ENCODE measurements at places on chromosomes 7 and 10. TPM values are rescaled to one million over a fixed set of nuclear protein-coding genes. Genes with fewer than 3 reads are reported as not detected.

Gene SLC16A9
- total RNA-seq: 0.07 TPM

Gene PROSER2
- 5.1 TPM for total RNA-seq

Gene FAM171A1
- total RNA-seq: 8.0 TPM

Gene PON1
- total RNA-seq: not detected

Gene HOXA9
- total RNA-seq: not detected

Gene SLC26A5
- not detected for total RNA-seq

Gene DIP2C
- 6.0 TPM for total RNA-seq

Gene DLX5
- total RNA-seq: not detected

Gene GPR26
- not detected for total RNA-seq

- DNase-seq: no peak
These were observed 462.2 kb upstream of the LRRTM3 start for GRCh38 chr10:66463611-66464010.

DNA sequence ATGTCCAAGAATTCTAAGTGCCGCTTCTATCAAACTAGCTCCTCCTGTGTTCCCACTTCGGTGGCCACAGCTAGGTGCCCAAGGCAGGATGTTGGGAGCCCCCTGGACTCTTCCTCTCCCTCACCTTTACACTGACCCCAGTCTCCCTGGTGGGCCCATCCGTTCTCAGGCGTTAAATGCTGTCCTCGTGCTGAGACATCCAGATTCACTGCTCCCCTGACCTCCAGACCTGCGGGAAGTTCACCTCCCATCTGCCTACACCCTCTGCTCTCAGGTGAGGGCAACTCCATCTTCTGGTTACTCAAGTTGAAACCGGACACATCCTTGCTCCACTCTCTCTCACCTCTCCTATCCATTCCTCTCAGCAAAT lies 114.3 kb downstream of the ARHGAP22 start:
- no peak for DNase-seq

- DNase-seq: no peak
These were observed 18.1 kb downstream of the GARS1 start for GRCh38 chr7:30612658-30613265.

DNA sequence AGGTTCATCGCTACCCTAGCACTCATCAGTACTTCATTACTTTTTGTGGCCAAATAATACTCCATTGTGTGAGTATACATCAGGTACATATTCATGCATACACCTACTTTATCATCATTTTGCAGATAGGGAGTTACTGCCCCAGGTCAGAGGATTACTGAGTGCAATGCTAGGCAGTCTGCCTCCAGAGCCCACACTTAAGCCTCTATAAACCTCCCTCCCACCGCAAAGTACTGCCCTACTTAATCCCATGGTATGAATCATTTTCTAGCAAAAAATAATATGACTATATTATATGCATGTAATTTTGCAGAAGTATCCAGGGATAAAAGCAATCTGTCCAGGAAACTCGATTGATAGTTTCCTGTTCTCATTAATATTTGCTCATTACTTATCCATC lies 194.3 kb downstream of the GRID1 start:
- no peak for DNase-seq

GRCh38 chr7:129282865-129283264 lies 58.0 kb downstream of the AHCYL2 start:
- no peak for DNase-seq

- DNase-seq: no peak
These were observed 1065.6 kb downstream of the KCNMA1 start for GRCh38 chr10:76572021-76572420.

DNA sequence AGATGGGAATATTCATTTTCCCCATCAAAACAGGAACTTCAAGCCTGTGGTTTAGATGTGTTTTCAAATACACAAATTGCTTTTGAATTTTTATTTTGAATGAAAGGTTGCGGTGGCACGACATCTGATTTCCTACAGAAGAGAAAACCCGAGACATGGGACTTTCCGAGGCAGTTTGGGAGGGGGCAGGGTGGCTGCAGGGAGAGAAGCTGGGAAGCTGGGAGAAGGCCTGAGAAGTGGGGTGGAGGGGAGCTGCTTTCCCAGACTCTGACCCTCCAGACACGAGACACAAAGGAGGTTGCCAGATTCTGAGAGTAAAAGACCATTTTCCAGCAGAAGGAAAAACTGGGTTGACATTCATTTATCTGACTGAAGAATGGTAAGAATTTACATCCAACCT lies 19.6 kb downstream of the TMEM176A start:
- DNase-seq: no peak

DNA sequence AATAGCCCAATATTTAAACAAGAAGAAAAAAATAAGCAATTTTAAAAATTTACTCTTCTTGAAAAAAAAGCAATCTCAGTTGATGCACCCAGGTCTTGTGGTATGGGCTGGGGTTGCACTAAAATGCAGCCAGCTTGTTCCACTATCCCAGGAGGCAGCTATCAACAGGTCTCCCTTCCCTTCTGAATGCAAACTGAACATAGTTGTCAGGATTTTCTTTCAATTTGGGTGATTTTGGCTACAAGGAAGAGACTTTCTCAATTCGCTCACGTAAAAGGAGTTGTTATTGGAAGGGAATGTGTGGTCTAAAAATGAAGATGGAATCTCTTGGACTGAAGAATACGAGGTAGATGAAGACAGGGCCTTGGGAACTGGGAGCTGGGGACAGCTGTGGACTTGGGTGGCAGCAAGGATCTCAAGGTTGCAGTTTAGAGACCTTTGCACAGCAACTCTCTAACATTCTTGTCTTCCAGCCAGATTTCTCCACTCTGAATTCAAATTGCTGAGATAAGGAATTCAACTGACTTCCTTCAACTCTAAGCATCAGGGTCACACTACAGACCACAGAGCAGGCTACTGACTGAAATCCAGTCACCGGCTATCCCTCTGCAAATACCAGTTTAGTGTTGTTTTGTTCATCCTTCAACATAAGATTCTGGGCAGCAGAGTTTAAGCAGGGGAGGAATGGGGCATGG lies 3.1 kb upstream of the TMEM26 start:
- no peak for DNase-seq

DNA sequence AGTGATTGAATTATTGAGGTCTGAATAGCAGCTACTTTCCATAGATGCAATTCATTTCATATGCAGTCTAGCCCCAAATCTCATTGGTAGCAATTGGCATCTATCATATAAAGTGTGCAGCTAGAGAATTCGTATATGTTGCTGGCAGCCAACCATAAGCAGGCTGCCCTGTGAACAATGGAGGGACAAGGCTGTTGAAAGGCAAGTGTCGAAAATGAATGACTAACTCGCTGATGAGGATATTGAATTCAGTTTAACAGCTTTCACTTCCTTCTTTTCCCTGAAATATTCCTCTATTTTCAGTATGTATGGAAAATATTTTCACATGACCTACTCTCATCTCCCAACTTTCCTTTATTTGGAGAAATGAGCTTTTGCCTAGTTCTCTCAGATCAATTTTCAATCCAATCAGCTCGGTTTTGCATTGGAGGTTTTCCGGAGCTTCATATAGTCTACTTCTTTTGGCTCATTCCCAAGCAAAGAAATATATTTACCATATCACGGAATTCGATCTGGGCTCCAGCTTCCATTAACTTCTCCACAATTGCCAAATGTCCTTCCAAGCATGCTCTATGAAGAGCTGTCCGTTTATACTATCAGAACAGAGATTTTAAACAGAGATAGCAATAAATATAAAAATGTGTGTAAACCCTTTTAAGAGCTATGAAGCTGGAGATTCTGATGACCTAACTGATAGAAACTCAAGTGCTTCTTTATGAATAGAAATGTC lies 3.5 kb downstream of the ANKRD1 start:
- no peak for DNase-seq

DNA sequence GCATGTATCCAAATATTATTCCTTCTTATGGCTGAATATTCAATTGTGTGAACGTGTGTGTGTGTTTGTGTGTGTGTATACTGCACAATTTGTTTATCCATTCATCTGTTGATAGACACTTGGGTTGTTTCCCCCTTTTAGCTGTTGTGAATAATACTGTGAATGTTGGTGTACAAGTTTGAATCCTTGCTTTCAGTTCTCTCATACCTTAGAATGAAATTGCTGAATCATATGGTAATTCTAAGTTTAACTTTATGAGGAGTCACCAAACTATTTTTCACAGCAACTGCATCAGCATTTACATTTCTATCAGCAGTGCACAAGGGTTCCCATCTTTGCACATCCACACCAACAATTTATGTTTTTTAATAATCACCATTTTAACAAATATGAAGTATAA lies 86.9 kb upstream of the GATAD1 start:
- no peak for DNase-seq

DNA sequence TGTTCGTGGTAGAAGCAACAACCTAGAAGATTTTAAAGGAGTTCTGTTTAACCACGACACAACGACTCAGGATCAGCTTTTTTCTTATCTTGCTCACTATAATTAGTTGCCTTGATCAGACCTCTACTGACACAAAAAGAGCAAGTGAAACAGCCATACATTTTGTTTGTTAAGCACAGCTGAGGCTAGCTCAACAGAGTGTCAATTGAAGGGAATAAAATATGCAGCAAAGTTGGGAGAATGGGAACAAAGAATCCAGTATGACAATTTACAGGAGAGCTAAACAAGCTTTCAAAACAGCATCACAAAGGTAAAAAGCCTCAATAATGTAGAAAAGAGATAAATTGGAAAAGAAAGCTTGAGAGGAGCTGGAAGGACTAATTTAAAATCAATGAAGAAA lies 40.5 kb upstream of the HERPUD2 start:
- DNase-seq: no peak

DNA sequence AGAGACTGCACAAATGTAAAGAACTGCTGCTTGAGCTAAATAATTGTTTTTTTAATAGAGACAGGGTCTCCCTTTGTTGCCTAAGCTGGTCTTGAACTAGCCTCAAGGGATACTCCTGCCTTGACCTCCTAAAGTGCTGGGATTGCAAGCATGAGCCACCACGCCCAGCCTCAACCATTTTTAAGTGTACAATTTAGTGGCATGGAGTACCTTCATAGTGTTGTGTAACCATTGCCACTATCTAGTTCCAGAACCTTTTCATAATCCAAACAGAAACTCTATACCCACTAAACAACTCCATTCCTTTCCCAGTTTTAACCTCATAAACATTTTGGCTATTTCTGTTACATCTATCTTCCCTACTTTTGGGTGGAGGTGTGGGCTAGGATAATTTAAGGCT lies 6.7 kb downstream of the EIF4H start:
- DNase-seq: no peak

DNA sequence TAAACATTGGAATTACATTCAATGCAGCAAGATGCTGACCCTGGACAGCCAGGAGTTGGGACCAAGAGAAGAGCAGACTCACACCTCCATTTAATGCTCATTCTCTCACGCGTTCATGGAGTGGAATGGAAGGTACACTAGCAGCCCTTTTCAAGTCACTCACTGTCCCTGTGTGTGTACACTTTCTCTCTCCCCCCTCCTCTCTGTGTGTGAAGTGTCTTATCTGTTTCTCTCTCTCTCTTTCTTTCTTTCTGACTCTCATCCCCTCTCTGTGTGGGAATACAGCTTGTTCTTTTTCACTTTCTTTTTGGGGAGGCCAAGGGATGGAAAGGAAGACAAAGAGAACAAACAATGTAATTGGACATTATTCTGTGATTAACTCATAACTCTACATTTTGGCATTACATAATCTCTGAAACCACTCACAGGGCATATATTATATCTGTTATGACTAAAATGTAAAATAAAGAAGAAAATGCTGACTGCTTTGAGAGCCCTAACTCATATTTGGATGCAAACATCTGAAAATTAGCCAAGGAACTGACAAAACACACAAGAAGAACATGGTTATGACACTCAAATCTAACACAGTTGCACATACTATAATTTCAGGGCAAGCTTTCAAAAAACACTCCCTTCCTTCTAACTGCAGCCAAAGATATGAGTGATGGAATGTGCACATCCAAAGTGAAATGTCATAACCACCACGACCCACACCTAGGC lies 188.8 kb downstream of the PARD3 start:
- DNase-seq: no peak

DNA sequence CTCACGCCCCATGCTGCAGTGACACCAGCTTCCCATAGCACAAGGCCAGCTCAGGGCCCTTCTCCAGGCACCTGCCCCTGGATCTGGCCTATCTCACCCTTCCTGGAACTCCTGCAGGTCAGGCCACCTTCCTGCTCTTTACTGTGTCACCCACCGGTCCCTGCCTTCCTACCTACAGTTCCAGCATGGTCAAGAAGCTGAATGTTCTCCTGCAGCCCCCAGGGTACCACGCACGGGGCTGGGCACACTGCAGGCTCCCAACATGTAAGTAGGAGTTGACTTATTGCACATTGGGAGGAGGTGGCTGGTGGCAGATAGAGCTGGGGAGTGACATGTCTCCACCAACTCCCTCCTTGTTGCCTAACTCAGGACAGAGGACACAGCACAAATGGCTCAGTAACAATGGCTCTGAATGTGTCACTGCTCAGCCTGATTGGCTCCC lies 14.5 kb downstream of the ITPRIP start:
- no peak for DNase-seq

GRCh38 chr10:96618653-96619052 lies 31.8 kb upstream of the TM9SF3 start:
- no peak for DNase-seq

- no peak for DNase-seq
These were observed 238.6 kb upstream of the LRRN3 start for GRCh38 chr7:110852156-110852940.

GRCh38 chr10:132665946-132666704 lies 119.8 kb downstream of the NKX6-2 start:
- DNase-seq: no peak

GRCh38 chr10:101828766-101829551 lies 10.7 kb upstream of the OGA start:
- no peak for DNase-seq

- DNase-seq: no peak
These were observed 8.6 kb upstream of the GATA3 start for GRCh38 chr10:8045726-8046494.

DNA sequence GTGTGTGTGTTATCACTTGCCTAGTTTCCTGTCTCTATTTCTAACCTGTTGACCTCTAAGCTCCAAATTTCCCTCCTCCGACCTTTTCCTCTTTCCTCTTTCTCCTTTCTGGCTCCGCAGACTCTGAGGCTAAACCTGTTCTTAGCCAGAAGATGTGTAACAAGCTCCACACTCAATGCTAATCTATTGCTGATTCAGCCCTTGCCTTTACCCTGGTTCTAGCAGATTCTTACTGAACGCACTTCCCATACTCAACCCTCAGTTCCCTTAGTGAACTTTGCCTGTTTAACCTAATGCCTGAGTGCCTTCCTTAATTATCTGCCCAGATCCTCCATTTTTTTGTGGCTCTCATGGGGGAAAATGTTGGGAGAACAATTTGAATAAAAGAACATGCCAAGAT lies 30.0 kb upstream of the SGMS1 start:
- no peak for DNase-seq

DNA sequence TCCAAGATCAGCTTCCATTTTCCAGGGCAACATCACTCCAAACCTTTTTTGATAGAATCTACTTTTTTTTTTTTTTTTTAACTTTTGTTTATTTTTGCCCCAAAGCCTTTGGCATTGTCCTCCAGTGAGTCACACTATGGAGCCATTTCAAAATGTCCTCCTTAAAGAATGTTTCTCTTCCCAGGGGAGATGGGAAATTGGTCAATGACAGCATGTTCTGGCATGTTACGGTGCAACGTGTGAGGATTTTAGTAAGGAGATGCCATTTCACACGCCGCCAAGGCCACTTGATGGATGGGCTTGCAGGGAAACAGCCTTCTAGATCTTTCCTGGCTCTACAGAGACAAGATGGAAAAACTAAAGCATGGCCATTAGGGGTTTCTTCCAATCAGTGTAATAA lies 30.7 kb upstream of the TRIL start:
- DNase-seq: no peak

- DNase-seq: no peak
These were observed 101.2 kb downstream of the GRB10 start for GRCh38 chr7:50681432-50682045.

GRCh38 chr10:98264378-98265065 lies 3.5 kb downstream of the LOXL4 start:
- no peak for DNase-seq

Measured in T-helper 17 cell (primary cell).